ENCODE measurements at places on chromosomes 6 and 20.

DNA sequence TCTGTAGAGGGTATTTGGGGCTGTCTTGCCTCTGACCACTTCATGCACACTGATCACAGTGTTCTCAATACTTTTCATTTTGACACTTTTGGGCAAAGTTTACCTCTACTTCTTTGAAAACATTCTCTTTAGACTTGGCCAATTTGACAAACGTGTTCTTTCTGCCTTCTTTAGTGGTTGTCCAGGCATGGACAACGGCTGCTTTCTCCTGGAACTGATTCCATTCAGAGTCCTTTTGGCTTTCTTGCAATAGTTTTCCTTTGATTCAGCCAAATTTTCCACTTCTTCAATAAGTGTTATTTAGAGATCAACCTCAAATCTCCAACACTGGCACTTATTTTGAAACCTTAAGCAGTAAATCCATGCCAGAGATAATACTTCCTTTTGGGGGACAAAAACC, 6.7 kb upstream of the CST9 start:
- DNase-seq = no peak

- no peak for DNase-seq
Observed at GRCh38 chr6:158165919-158166416, 2.1 kb downstream of the SERAC1 start.

GRCh38 chr6:15823838-15824414, 161.1 kb upstream of the DTNBP1 start:
- no peak for DNase-seq

- no peak for DNase-seq
Observed at GRCh38 chr6:28757429-28758045, 166.2 kb downstream of the TRIM27 start.

GRCh38 chr6:15912505-15913400, 216.1 kb upstream of the MYLIP start:
- DNase-seq = no peak

DNA sequence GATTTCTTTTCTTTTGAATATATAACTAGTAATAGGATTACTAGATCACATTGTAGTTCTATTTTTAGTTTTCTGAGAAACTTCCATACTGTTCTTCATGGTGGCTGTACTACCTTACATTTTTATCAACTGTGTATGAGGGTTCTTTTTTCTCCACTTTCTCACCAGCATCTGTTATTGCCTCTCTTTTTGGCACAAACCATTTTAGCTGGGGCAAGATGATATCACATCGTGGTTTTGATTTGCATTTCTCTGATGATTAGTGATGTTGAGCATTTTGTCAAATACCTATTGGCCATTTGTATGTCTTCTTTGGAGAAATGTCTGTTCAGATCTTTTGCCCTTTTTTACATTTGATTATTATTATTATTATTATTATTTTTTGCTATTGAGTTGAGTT, 86.1 kb upstream of the TCF21 start:
- no peak for DNase-seq

- DNase-seq = no peak
Observed at GRCh38 chr6:45514454-45515230, 136.9 kb upstream of the SUPT3H start.

DNA sequence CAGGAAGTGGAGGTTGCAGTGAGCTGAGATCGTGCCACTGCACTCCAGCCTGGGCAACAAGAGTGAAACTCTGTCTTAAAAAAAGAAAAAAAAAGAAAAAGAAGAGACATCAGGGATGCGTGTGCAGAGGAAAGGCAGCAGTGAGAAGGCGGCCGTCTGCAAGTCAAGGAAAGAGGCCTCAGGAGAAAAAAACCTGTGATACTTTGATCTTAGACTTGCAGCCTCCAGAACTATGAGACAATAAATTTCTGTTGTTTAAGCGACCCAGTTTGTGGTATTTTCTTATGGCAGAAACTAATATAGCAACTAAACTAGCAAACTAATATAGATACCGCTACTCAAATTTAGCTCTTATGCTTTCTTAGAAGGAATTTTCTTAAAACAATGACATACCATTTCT, 36.1 kb downstream of the FGD2 start:
- DNase-seq = no peak

DNA sequence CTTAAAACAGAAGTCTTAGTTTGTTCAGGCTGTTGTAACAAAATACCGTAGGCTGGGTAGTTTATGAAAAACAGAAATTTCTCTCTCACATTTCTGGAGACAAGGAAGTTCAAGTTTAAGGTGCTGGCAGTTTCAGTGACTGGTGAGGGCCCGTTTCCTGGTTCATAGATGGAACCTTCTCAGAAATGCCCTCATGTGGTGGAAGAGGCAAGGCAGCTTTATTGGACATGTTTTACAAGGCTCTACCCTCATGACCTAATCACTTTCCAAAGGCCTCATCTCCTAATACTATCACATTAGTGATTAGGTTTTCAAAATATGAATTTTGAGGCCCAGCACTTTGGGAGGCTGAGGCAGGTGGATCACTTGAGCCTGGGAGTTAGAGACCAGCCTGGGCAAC, 2.4 kb downstream of the HEBP2 start:
- DNase-seq = no peak

DNA sequence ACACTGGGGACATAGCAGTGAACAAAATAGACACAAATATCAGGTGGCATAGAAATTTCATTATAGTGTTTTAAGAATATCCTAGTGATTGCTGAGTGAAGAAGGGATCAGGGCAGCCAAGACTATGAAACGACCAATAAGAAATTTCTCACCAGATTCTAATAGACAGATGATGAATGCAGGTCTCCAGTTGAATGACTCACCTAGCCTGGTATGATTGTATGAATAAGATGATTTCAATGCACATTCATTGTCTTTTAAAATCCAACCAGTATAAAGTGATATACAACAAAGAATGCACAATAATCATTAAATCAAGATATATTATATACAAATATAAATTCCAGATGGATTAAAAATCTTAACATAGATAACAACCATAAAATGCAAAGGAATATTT, 124.5 kb upstream of the TENT5A start:
- DNase-seq = no peak

GRCh38 chr6:133969285-133969920, 16.4 kb downstream of the TBPL1 start:
- DNase-seq = no peak

DNA sequence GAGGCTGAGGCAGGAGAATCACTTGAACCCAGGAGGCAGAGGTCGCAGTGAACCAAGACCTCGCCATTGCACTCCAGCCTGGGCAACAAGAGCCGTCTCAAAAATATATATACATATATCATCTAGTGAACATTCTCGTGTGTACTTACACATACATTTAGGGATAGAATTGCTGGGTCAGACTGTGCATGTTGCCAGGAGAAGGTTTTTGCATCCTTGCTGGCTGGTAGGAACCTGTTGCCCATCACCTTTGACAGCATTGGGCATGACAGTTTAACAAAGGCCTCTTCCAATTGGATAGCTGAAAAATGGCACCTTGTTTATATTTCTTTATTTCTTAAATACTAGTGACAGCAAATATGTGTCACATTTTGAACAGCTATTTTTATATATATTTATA, 5.4 kb downstream of the AAR2 start:
- no peak for DNase-seq

- no peak for DNase-seq
Observed at GRCh38 chr20:46388937-46389336, 17.5 kb downstream of the ELMO2 start.

- DNase-seq = no peak
Observed at GRCh38 chr20:45347297-45347935, 808 bp downstream of the SDC4 start.

DNA sequence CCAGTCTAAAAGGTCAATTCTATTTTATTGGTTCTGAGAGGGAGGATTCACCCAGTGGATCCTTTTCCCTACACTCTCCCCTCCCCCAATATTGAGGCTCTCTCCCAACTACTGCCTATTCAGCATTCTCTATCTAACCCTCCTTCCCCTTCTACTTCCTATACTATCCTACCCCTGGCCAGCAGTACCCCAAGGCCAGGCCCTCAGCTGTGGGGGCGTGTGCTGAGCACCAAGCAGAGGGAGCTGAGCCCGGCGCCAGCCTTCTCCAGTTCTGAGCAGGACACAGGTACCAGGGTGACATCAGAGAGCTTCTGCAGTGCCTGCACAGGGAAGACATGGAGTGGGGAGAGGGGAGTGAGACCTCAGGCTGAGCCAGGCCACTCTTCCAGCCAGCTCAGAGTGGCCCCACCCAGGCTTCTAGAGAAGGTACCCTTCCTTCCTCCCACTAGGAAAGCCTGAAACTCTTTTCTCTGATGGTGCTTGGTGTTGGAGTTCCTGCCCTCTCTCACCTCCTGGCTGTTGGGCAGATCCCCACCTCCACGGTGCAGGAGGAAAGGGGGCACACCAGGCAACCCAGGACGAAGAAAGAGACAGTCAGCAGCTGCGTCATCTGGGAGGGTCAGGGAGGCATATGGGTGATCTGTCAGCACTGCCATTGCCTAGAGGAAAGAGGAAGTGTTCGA, 1.9 kb downstream of the DDAH2 start:
- no peak for DNase-seq

- DNase-seq = no peak
Observed at GRCh38 chr6:167148021-167148420, 9.8 kb downstream of the GPR31 start.

GRCh38 chr6:83852528-83853177, 507 bp upstream of the RIPPLY2 start:
- no peak for DNase-seq

- DNase-seq = no peak
Observed at GRCh38 chr6:125747589-125748405, 1.6 kb upstream of the HEY2 start.

GRCh38 chr20:59816146-59816738, 117.2 kb downstream of the SYCP2 start:
- DNase-seq = no peak

- DNase-seq = no peak
Observed at GRCh38 chr6:129183681-129184301, 300.9 kb downstream of the LAMA2 start.

GRCh38 chr6:139821676-139822223, 447.3 kb upstream of the CITED2 start:
- no peak for DNase-seq

DNA sequence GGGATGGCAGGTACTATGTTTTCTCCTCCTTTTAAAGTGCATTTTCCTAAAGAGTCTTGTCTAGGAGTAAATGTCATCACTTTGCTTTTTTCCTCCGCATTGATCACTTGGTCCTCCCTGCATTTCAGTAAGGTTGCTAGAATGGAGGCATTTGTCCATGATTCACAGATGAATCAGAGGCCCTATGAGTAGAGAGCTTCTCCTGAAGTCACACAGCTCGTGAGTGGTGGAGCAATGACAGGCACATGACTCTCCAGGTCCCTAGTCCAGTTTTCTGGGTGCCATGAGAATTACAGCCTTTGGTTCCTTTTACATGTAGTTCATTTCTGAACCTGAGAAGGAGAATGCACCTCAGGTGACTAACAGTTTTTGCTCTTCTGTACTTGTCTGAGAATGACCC, 50.5 kb downstream of the HLA-A start:
- DNase-seq = no peak

DNA sequence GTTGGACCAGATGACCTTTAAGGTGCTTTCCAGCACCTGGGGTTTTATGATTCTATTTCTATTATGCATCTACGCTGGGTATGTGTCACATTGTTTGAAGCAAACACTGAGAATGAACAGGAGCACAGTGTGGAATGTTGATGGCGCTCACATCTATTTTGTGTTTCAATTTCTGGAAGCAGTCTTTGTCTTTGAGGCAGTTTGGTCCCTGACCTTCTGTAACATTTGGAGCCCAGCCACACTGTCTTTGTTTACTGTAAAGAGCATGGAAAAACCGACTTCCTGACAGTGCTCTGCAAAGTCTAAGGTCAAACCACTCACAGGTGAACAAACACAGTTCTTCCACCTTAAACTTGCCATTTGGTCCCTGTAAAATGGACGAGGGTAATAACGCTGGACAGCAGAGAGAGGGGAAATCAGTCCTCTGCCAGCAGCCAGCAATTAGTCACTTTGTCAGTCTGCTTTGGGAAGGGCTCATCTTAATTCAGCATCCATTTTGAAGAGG, 155.5 kb downstream of the PRL start:
- DNase-seq = no peak

DNA sequence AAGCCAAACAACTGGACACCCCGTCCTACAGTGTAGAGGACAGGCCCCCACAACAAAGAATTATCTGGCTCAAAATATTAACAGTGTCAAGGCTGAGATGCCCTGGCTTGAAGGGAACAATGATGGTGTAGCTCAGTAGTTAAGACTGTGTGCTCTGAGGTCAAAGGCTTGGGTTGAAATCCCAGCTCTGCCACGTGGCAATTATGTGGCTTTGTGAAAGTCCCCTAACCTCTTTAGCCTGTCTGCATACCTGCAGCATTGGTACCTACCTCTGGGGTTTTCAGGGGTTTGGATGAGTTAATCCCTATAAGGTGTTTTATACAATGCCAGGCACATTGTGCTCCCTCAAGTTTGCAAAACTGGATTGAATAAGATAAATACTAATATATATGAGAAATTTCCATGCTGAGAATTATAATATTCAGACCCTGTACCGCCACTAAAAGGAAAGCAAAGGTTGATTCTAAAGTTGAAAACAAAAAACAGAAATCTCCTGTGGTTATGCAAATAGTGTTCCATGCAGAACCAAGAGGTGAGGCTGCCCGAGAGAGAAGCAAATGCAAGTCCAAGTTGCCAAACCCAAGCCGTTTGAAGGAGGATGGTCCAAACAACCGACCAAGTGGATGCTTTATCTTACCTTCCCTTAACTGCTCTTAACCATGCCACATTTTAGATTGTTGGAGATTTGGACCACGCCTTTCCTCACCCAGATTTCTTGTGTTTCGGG, 199.8 kb downstream of the NFATC2 start:
- DNase-seq = no peak

GRCh38 chr6:25175196-25175595, 104.0 kb upstream of the CARMIL1 start:
- no peak for DNase-seq

- DNase-seq = no peak
Observed at GRCh38 chr6:103269581-103269980, 1590.1 kb downstream of the HACE1 start.

GRCh38 chr6:112015725-112016124, 38.2 kb upstream of the CCN6 start:
- DNase-seq = no peak

- DNase-seq = peak; percentile 52
Observed at GRCh38 chr6:27176523-27177484, 70.7 kb upstream of the PRSS16 start.

DNA sequence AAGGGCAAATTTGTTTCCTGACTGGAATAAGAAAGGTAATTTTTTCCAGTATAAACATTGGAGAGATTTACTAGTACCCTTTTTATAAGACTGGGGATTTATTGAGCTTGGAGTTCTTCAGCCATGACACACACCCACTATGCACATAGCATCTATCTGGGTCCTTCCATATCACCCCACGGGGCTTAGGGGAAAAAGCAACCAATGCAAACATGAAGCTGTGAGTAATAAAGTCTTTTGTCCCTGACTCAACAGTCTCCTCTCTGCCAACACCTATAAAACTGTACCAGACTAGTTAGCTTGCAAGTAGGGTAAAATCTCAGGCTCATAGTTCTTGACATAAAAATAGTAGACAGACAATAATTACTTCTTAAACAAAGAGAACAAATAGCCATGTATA, 23.4 kb downstream of the COL21A1 start:
- DNase-seq = no peak

- DNase-seq = no peak
Observed at GRCh38 chr6:54813892-54814291, 32.7 kb upstream of the FAM83B start.

- DNase-seq = no peak
Observed at GRCh38 chr6:140052736-140053729, 678.6 kb upstream of the CITED2 start.

GRCh38 chr6:145469021-145469420, 266.3 kb downstream of the EPM2A start:
- no peak for DNase-seq
